Hair follicle dermal papilla cell (primary cell): ENCODE measurements at places on chromosomes 11 and 22. TPM values are rescaled to one million over a fixed set of nuclear protein-coding genes. Genes with fewer than 3 reads are reported as not detected.

The APOL5 gene
- total RNA-seq = not detected in 2 replicates

The MYOD1 gene
- not detected in 2 replicates for total RNA-seq

The LRRC32 gene
- total RNA-seq = 46.4 and 51.4 TPM in 2 replicates

The RIBC2 gene
- total RNA-seq = 0.16 TPM in 1 of 2 replicates, not detected in the other

The MYBPC3 gene
- total RNA-seq = not detected in 2 replicates

The CCDC89 gene
- 2.6 and 3.9 TPM in 2 replicates for total RNA-seq

The PDXP gene
- total RNA-seq = 4.6 and 5.5 TPM in 2 replicates

The NCF4 gene
- total RNA-seq = not detected in 2 replicates

The CLDN5 gene
- not detected in 2 replicates for total RNA-seq

The C11orf21 gene
- 0.16 and 0.36 TPM in 2 replicates for total RNA-seq

The RCOR2 gene
- total RNA-seq = 1.6 and 2.1 TPM in 2 replicates

The SYT8 gene
- total RNA-seq = 0.12 and 1.1 TPM in 2 replicates

The ACR gene
- total RNA-seq = 0.16 TPM in 1 of 2 replicates, not detected in the other

The SHANK2 gene
- total RNA-seq = 0.85 and 0.97 TPM in 2 replicates

The PLXNB2 gene
- 125 and 138 TPM in 2 replicates for total RNA-seq

The LDLRAD3 gene
- total RNA-seq = 5.5 and 7.5 TPM in 2 replicates

The TIMP3 gene
- 471 and 701 TPM in 2 replicates for total RNA-seq

The NLRP14 gene
- 0.16 and 0.24 TPM in 2 replicates for total RNA-seq

The C11orf87 gene
- not detected in 2 replicates for total RNA-seq

The PPP1CA gene
- 169 and 220 TPM in 2 replicates for total RNA-seq

The OR2AG1 gene
- total RNA-seq = not detected in 2 replicates

The TMEM25 gene
- total RNA-seq = 27.7 and 29.0 TPM in 2 replicates

The FADD gene
- total RNA-seq = 29.4 and 30.5 TPM in 2 replicates

The DPP3 gene
- total RNA-seq = 38.9 and 43.0 TPM in 2 replicates

The BDNF gene
- total RNA-seq = 13.1 and 33.3 TPM in 2 replicates

The CAVIN3 gene
- total RNA-seq = 251 and 347 TPM in 2 replicates

The CATSPER1 gene
- total RNA-seq = not detected in 2 replicates

The INPP5J gene
- total RNA-seq = 0.24 TPM in 1 of 2 replicates, not detected in the other

The CLCF1 gene
- 12.7 and 13.8 TPM in 2 replicates for total RNA-seq

The PGR gene
- 3.2 and 3.6 TPM in 2 replicates for total RNA-seq

The RAG2 gene
- total RNA-seq = not detected in 2 replicates

The PIWIL4 gene
- 3.4 and 3.9 TPM in 2 replicates for total RNA-seq

The SCARF2 gene
- 38.5 and 40.1 TPM in 2 replicates for total RNA-seq

The CHRNA10 gene
- 0.85 and 1.3 TPM in 2 replicates for total RNA-seq

The OTOG gene
- total RNA-seq = not detected in 2 replicates

The SNX32 gene
- 0.97 and 1.3 TPM in 2 replicates for total RNA-seq

The MFNG gene
- 0.16 TPM in 1 of 2 replicates, not detected in the other for total RNA-seq

The KCNJ5 gene
- 0.12 and 0.32 TPM in 2 replicates for total RNA-seq

The OR51G1 gene
- total RNA-seq = not detected in 2 replicates

The GNG3 gene
- total RNA-seq = not detected in 2 replicates

The MRGPRF gene
- total RNA-seq = 211 and 225 TPM in 2 replicates

The TBX10 gene
- not detected in 2 replicates for total RNA-seq

The CREB3L1 gene
- 55.4 and 69.4 TPM in 2 replicates for total RNA-seq

The P2RY2 gene
- 0.12 and 0.16 TPM in 2 replicates for total RNA-seq

The OR5AK2 gene
- not detected in 2 replicates for total RNA-seq

The SBF2 gene
- total RNA-seq = 107 and 146 TPM in 2 replicates

The ADAMTS15 gene
- 0.32 and 0.85 TPM in 2 replicates for total RNA-seq

The DAGLA gene
- 2.2 and 3.4 TPM in 2 replicates for total RNA-seq

The DLG2 gene
- 2.8 and 4.1 TPM in 2 replicates for total RNA-seq

The FDXACB1 gene
- total RNA-seq = 2.1 and 2.4 TPM in 2 replicates

The SLC22A6 gene
- total RNA-seq = not detected in 2 replicates

The SLC5A1 gene
- total RNA-seq = not detected in 2 replicates
